ENCODE measurements at places on chromosomes 11 and 22.

GRCh38 chr11:1468002-1468401 lies 18.6 kb downstream of the MOB2 start:
- no peak for DNase-seq

GRCh38 chr11:65773784-65774411 lies 6.9 kb downstream of the AP5B1 start:
- no peak for DNase-seq

DNA sequence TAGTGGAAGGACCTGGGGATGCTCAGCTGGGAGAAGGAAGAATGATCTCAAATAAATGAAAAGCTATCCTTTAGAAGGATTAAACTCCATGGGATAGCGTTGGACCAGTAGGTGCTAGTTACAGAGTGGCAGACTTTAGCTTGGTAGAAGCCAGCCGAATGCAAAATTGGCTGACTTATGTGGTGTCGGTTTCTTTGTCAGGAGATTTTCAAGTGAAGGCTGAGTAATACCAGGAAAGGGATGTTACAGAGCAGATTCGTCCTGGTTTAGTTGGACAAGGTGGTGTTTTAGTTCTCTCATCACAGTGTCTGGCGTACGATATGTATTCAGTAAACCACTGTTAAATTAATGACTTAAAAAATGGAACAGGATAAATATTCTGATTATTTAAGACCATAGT lies 26.0 kb downstream of the FDX1 start:
- no peak for DNase-seq

DNA sequence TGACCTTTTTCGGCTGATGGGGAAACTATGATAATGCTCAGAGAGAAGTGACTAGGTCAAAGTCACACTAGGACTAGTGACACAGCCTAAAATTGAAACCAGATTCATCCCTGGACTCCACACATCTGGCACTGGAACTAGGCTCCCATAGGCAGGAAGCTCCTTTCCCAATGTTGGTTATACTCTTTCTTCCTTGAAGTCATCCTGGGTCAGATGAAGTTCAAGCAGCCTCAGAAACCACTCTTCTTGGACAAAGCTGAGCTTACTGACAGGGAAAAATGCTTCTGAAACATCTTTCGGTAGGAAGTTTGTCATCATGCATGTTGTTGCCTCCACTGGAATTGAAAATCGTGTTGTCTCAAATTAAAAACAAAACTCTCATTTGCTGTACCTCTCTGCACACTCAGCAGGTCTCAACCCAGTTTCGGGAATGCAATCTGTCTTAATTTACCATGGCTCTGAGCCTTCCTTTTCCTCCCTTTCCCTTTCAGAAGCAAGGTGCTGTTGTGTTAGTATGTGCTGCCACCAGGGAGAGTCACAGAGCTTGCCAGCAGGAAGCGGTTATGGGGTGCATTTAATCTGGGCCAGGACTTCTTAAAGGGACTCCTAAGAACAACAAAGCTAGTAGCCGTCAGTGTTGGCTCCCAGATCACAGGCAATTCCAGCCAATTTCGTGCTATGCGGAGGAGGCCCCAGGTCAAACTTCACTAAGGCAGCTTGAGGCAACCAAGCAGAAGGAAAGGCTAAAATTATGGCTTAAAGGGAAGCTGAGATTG lies 384.8 kb downstream of the TENM4 start:
- no peak for DNase-seq

GRCh38 chr11:110481523-110481922 lies 51.8 kb downstream of the FDX1 start:
- no peak for DNase-seq

- DNase-seq, result no peak
Observed at GRCh38 chr11:104134745-104135144, 29.2 kb downstream of the PDGFD start.

DNA sequence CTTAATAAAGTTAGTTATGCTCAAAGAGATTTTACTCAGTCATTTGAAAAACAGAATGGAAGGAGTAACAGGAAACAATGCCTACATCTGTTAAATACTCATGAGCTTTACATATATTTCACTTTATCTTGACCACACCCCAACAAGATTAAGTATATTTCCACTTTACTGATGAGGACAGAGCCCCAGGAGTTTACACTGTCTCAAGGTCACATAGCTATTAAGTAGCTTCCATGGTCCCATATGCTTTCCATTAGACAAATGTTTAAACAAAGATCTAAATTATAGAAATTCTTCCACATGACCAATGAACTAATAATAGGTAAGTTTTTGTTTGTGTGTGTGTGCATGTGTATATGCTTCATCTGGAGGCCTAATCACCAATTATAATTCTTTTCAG lies 30.2 kb downstream of the MRTFA start:
- no peak for DNase-seq

DNA sequence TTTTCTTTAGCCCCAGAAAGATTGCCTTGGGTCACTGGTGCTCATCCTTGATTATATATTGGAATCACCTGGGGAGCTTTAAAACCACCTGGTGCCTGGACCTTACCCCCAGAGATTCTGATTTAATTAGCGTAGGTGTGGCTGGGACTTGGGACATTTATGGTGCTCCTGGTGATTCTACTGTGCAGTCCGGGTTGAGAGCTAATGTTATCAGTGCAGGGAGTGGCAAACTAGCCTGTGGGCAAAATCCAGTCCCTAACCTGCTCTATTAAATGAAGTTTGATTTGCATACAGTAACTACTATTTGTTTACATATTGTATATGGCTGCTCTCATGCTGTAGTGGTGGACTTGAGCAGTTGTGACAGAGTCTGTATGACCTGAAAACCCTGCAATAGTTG lies 134.0 kb upstream of the SORL1-AS1 start:
- DNase-seq, result no peak

DNA sequence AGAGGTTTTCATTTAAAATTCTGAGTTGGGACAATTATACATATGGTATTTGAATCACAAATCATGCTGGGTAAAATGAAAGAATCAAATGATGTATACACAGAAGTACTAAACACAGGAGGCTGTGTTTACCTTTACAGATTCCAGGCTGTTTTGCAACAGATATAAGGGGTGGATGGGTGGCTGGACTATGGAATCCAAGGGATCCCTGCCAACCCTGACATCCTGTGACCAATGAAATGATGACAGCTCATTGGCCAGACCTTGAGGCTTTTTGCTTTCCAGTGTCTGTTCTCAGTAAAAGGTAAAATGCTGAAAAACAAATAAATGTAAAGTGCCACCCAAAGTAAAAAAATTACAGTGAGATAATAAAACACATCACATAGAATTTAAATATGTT lies 3.3 kb upstream of the DDI1 start:
- DNase-seq, result no peak

DNA sequence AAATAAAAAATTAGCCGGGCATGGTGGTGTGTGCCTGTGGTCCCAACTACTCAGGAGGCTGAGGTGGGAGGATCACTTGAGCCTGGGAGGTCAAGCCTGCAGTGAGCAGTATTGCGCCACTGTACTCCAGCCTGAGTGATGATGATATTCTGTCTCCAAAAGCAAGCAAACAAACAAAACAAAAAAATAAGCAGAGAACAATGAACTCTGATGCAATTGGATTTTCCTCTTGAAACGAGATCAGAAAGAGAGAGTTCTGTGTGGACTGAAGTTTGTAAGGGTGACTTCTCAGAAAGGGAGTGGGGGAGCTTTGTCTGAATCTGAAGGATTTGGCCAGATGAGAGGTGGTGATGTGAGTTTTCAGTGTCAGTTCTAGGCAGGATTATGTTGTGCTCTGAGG lies 6.0 kb upstream of the TMEM123 start:
- DNase-seq, result no peak

DNA sequence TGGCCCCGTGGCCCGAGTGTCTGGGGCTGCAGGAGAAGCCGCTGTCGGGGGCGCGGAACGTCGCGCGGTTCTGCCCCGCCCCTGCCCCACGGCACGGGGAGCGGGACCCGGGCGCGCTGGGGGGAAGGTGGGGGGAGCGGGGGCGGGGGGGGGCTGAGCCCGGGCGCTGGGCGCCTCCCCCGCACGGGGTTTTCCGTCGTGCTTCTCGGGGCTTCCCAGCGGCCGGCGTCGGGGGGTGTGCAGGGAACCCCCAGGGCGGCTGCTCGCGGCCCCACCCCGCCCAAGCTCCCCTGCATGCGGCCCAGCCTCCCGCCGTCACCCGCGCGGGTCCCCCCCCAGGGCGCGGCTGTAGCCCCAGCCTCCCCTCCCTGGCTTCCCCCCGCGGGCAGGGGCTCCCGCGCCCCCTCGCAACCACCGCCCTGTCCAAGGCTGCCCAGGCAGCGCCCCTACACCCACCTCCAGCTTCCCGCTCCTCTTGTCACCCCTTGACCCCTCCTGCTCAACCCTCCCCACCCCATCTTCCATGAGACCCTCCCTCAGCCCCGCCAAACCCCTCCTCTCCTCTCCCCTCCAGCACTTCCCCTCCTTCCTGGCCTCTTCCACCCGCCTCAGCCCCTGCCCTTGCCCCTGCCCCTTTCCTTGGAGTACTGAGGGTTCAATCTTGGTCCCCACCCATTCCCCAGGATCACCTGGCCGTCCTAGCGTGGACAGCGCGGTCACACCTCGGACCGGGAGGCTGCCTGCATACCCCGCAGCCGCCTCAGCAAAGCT lies 1.7 kb downstream of the IL17REL start:
- DNase-seq, result no peak

DNA sequence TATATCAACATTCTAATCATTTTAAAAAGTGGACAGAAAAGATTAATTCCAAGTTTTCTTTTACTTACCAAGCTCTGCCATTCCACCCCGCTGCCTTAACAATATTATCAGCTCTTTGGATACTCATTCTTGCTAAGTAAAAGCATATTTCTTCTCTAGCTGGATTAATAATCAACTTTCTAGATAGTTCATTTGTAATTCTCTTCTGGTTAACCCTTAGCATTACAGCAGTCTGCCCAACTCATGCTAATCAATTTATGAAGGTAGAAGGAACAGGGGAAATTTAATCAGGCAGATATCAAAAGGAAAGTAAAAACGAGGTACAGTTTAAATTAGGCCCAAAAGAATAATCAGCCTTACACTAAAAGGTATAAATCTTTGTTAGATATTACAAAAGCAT lies 41.0 kb upstream of the SOX6 start:
- no peak for DNase-seq

DNA sequence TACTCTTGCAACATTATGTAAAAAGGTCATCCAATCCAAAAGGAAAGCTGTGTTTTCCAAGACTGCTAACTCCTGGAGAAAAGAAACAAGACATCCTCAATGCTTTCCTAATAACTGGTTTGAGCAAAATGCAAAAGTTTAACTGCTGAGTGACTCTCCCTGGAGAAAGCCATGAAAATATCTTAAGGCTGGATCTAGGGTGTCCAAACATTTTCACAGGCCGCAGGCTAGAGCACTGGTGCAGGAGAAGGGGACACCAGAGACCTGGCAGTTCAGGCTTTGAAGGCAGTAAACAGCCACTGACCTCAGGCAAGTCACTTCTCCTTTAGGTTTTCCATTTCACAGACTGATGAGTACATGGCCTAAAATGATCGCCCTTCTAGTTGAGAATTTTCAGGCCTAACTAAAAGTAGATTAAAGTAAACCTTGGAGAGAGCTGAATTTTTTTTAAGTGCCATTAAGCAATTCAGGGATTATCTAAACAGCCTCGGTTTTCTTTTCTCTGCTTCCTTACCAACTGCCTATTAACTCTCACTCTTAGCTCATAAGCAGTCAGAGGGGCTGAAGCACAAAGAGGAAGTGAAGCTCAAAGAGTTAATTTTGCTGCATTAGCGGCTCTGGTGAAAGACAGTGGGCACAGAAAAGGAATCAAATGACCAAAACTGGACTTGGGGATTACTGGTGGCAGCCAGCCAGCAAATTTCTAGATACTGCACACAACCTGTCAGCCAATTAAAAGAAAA lies 2.3 kb downstream of the CHKA start:
- no peak for DNase-seq

- DNase-seq, result no peak
Observed at GRCh38 chr11:14519597-14519916, 629 bp downstream of the PSMA1 start.

- no peak for DNase-seq
Observed at GRCh38 chr22:24128021-24128420, 53.3 kb upstream of the SUSD2 start.

GRCh38 chr11:68525336-68525735 lies 64.8 kb downstream of the PPP6R3 start:
- no peak for DNase-seq

DNA sequence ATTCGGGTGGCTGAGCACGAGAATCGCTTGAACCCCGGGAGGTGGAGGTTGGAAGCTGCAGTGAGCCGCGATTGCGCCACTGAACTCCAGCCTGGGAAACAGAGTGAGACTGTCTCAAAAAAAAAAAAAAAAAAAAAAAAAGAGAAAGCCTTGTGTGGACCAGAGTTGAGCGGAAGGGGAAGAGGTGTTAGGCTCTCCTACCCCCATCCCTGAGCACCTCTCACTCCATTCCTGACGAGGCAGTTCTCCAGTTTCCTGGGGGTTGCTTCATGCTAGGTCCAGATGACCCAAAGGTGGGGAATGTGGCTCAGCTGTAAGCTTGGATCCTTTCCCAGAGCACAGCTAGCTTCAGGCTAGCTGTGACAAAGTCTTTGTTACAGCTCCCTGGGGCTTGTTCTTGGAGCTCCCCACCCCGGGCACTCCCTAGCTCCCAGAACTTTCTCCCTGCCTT lies 8.8 kb upstream of the DNAL4 start:
- DNase-seq, result peak; percentile 66

DNA sequence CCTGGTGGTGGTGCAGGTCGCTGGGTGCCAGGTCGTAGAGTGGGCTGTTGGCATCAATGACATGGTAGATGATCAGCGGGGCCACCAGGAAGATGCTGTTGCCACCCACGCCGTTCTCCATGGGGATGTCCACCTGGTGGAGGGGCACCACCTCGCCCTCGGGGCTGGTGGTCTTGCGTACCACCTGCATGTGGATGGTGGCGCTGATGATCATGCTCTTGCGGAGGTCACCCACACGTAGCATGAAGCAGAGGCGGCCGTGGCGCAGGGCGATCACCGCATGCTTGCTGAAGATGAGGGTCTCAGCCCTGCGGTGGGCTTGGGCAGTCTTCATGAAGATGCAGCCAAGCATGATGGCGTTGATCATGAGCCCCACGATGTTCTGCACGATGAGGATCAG lies 1.2 kb downstream of the KCNJ11 start:
- no peak for DNase-seq

GRCh38 chr22:39685336-39686177 lies 115.0 kb downstream of the CACNA1I start:
- no peak for DNase-seq

- DNase-seq, result no peak
Observed at GRCh38 chr11:70627219-70627618, 228.9 kb downstream of the CTTN start.

- no peak for DNase-seq
Observed at GRCh38 chr11:34749666-34750659, 129.1 kb downstream of the EHF start.

DNA sequence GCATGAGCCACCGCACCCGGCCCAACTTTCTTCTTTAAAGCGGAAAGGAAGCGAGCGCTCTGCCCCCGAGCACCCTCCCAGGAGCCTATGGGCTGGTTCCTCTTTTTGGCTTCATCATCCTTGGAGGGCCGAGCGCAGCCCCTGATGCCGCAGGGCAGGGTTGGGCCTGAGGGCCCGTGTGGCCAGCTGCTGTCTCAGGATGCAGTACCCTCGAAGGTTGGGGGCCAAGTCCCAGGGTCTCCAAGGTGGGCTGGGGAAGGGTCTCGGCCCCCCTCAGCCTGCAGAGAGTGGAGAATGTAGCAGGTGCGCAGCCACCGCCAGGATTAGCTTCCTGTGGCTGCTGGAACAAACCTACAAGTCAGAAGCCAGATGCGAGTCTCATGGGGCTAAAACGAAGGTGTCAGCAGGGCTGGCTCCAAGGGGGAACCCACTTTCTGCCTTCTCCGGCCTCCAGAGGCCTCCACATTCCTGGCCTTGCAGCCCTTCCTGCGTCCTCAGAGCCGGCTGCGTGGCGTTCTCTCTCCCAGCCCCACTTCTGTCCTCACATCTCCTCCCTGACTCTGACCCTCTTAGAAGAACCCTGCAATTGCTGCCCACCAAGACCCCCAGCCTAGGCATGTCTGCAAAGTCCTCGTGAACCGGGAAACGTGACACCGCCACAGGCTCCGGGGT lies 2.9 kb downstream of the PANX2 start:
- no peak for DNase-seq

All from NCI-H345 (cell line).